ENCODE measurements at places on chromosomes 5 and 9.

DNA sequence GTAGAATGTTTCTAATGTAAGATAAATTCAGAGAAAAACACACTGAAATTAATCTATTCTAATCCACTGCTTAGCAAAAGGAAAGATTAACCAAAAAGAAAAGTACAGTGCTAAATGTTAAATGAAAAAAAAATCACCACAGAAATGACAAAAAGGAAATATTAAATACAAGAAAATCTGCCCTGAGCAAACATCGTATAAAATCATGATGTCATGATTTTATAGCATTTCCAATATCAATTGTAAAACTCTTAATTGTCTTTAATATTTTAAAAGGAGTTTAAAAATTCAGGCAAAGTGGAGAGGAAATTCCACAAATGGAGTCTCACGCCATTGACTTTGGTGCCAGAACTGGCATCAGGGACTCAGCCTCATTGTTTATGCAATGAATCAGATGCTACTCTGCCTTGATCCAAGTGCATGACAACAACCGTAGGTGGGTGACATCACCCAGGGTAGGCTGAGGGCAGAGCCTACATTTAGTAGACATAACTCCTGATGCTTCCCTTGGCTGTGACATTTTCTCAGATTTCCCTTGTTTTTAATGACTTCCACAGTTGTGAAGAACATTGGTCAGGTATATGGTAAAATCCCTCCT, 696.8 kb downstream of the SEMA5A start:
- no peak for DNase-seq

DNA sequence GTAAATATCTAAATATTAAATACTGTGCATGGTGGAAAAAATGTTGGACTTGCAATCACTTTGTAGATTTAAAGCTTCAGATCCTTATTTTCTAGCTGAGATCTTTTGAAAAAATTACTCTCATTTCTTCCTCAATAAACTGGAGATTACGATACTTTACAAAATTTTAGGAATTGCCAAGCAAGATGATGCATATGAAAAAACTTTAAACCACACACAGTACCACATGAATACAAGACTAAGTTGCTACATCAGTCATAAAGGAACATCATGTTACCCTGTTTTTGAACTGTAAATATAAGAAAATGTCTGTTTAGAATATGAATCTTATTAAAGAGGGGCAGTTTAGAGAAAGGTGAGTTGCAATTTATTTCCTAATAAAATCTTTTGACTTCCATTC, 703.6 kb upstream of the NUDT12 start:
- no peak for DNase-seq

- DNase-seq, result no peak
Observed at GRCh38 chr5:11997942-11998341, 93.7 kb upstream of the CTNND2 start.

GRCh38 chr5:96013254-96013653, 51.6 kb upstream of the ELL2 start:
- no peak for DNase-seq

DNA sequence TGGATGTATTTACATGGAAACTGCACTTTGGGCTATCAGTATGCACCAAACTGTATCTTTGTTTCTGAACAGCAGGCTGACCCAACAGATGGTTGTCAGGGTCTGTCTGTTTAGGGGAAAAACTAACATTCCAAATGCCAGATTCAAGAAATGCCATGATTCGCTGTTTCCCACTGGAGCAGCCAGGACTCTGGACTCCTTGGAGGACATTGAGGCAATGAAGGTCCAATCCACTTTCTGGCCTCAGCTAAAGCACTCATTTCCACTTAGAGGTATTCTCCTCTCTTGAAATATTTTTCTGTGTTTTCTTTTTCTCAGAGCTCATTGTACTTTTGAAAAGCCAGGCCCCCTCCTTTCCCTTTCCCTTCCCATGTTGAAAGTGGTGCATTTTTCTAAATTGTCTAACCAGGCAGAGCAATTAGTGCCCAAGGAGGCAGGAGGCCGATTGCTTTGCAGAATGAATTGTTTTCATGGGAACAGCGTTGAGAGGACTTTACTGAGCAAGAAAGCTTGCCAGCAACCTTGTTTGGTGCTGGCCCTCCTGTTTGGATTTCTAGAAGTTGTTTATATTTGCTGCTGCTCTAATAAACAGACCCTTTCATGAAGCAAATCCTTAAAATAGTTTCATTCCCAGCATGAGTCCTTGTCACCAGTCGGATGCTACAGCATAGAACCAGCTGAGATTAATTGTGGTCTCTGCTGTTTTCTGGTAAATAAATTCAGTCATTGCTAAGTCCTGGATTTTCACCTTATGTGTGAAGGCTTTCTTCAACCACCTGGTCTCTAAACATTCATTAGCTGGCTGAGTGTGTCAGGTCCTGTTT, 132.8 kb upstream of the TAF11L2 start:
- DNase-seq, result no peak

- DNase-seq, result no peak
Observed at GRCh38 chr5:1343931-1344901, 683 bp downstream of the CLPTM1L start.

GRCh38 chr9:38686933-38687332, 33.0 kb downstream of the FAM240B start:
- no peak for DNase-seq

- no peak for DNase-seq
Observed at GRCh38 chr9:120965344-120966012, 38.9 kb upstream of the TRAF1 start.

DNA sequence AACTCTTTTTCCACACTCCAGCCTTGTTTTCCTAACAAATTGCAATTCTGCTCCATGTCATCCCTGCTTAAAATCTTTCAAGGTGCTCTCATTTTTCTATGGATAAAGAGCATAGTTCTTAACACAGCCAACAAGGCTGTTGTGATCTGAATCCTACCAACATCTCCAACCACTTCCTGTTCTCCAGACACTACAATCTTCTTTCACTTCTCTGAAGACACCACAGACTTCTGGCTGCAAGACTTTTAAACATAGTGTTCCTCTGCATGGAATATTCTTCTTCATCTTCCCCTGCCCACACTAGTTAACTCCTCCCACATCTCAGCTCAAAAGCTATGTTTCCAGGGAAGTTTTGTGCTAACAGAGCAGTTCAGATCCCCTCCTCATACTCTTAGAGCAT, 404.8 kb downstream of the MAN2A1 start:
- no peak for DNase-seq

DNA sequence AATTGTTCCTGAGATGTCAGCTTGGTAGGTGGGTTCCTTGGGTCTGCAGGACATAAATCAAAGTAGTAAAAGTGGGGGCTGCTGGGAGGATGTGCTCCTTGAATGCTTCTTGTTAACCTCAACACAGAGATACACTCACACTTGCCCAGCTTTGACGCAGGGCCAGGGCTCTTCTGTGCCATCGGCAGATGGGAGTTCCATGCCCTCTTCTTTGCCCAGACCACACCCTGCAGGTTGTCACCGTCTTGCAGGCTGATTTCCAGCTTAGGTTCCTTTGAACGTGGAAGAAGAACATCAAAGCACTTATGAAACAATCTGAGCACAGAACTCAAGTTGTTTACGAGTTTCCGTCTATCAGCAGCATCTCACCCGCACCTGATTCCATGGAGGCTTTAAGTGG, 11.0 kb downstream of the DBH start:
- DNase-seq, result no peak

GRCh38 chr9:131319486-131319885, 30.0 kb downstream of the PLPP7 start:
- no peak for DNase-seq

DNA sequence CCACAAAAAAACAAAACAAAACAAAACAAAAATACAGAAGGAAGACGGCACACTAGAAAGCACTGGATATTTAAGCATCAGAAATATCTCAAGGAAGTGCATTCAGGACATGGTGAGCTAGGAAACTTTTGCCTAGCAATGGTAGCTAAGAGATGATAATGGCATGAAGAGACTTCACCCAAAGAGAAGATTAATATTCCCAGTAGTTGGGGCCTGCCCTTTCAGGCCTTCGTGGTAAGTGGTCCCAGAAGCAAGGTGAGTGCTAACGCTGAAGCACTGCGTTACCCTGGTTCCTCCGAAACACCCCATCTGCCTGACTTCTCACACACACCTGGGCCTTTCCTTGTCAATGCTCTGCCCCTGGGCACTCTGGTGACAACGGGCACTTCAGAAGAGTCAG, 585.2 kb downstream of the RAB3C start:
- no peak for DNase-seq

GRCh38 chr9:2253636-2254580, 238.8 kb downstream of the SMARCA2 start:
- no peak for DNase-seq

DNA sequence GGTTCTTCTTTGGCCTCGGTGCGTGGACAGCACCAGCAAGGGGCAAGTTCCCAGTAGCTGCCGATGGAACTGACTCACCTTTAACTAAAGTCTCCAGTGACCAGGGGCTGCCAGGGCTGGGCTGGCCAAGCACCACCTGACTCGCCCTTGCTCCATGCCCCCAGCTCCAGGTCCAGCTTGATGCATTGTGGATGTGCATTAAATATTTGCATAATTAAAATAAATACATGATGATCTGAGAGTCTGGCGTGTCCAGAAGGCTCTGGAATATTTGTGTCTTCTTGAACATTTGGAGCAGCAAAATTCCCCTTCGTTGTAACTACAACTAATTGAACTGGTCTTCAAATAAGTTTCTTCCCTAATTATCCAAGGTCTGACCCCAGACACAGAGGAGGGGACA, 9.5 kb upstream of the PRDM12 start:
- DNase-seq, result no peak

- DNase-seq, result no peak
Observed at GRCh38 chr5:72388646-72389045, 68.5 kb downstream of the PTCD2 start.

DNA sequence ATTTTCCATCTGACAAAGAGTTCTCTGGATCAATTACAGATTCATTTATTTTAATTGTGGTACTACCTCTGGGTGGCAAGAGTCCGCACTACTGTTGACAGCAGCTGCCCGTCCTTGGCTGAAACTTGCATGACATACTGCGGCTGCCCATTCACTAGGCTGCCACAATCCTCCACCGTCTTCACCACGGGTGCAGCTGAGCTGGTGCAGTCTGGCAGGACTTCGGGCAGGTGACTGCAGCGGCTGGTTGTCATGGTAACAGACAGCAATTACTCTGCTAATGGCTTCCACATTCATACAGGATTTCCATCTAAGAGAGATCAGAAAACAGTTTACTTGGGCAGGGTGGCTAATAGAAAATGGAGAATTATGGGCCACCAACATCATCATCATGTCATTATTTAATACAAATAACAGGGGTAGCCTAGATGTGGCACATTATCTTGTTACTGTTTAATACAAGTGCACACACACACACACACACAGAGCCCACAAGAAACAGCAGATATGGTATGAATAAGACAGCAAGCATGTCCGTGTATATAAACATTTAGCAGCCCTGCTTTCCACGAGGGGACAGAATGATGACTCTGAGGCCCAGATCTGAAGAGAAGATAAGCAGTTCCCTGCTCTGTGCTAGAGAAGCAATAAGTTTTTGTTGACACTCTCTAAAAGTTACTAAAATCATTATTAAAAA, 112.3 kb downstream of the MARCHF3 start:
- no peak for DNase-seq

DNA sequence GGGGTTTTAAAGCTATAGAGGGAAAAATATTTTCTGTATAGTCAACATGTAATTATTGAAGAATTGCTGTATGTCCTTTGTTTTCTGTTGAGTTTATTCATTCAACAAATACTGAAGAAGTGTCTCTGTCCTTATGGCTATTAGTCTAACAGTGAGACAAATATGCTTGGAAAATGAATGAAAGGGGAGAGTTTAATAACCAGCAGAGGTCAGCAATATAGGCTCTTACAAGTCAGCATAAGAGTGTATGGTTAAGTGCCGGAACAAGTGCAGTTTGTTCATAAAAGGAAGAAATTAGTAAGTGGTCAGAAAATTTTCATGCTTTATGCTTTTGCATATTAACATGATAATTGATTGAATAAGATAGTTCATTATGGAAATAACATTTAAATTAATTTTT, 3.6 kb downstream of the SCAMP1 start:
- no peak for DNase-seq

DNA sequence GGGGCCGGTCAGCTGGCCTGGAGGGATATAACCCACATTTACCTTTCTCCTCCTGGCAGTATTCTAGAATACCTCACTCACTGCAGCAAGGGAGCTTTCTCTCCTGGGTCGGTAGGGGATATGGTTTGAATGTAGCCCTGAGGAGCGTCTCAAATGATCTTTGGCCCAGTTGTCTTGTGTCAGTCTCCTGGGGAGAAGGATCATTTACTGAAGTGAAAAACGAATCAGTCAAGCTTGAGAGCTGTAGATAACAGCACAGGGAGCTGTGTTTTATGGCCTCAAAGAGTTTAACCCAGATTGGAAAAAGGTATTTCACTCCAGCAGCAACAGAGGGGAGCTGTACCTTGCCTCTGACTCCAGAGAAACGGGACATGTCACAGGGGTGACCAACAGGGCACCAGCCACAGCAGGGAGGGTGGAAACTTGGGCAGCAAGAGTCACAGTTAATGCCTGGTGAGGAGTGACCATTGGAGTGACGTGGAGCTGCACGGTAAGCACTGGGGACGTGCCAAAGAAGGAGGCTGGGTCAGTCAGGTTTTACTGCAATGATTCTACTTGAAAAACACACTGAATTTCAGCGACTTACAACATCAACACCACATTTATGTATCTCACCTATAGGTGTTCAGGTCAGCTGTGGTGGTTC, 29.8 kb upstream of the ZFR start:
- no peak for DNase-seq

DNA sequence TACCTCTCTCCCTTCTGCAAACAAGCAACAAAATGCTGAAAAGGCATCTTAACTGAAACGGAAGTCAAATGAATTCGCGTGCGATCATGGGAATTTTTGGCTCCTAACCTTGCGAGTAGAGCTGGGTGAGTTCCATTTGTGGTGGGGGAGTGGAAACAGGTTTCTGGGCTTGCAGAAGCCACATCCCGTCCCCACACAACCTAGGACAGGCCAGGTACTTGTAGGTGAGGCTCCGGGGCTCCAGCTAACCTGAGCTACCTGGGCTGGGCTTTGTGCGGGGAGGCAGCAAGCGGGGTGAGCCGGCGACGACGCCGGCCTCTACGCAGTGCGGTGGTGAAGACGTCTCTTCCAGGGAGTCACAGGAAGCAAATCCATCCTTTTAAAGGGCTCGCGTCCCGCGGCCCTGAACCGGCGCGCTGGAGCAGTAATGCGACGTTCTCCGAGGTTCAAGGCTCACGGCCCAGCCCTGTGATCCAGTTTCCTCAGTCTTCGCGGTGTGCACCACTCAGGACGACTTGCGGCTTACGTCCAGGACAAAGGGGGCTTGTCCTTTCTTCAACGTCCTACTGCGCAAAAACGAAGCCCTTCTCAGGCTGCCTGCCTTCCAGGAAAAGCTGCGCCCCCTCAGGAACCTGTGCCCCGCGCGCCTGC, 567 bp upstream of the SPIN1 start:
- peak; percentile 4 for DNase-seq

Measured in stimulated activated CD8-positive, alpha-beta memory T cell treated with anti-CD3 and anti-CD28 coated beads, Interleukin-2, amount 100 ng/mL, for 1 hour (primary cell).